ENCODE measurements at places on chromosomes 5 and 9.

- no peak for DNase-seq
These were observed 2.4 kb upstream of the ASB6 start for GRCh38 chr9:129644365-129644764.

GRCh38 chr9:37187292-37187691 is 66.9 kb downstream of the ZCCHC7 start:
- DNase-seq: no peak

DNA sequence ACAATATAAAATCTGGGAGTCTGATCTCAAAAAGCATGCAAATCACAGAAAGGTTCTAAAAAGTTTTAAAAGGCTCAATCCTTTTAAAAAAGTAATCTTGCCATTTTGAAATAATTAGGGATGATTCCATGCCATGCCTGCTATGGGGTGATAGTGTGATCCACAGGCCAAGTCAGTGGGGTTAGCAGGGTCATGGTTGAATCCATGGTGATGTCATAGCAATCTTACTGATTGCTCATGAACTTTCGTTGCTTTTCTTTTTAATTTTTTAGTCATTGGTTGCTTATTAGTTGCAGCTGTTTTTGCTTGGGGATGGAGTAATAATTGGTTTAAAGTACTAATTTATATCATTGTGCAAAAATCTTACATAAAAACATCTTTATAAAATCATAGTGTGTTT is 485.0 kb downstream of the ENC1 start:
- no peak for DNase-seq

GRCh38 chr5:56766926-56767325 is 48.4 kb upstream of the MAP3K1 start:
- DNase-seq: no peak

DNA sequence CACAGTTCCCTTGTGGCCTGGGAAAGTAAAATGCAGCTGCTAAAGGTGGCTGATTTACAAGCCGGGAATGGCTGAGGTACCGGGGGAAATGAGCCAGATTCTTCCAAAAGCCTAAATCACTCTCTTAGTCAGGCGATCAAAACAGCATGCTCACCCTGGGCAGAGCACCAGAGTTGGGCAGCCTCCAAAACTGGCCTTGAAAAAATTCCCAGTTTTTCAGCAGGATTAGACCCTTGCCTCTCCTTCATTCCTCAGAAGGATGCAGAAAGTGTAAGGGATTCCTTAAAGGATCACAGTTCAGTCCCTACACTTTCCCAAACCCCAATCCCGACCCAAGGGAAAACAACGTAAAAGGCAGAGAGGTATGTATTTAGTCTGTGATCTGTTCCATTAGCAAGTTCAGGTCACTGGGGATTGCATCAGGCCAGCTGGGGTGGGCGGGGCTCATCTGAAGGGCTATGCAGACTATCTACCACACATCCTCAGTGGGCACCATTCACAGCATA is 16.9 kb downstream of the TMEM174 start:
- no peak for DNase-seq

DNA sequence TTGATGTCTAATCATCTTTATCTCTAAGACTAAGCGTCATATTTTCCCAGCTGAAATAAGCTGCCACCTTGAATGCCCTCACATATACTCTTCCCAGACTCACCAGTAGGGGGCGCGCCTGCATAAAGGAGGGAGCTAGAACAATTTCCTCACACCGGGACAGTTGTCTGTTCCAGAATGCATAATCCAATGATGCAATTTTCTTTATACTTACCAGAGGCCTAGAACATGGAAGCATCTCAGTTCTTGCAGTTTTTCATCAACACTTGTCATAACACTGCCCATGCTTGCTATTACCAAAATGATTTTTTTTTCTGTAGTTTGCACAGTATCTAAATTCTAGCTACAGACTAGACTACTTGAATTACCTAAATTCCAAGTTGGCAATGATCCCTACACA is 203.9 kb downstream of the FRMD3 start:
- peak; percentile 19 for DNase-seq

GRCh38 chr5:150285114-150285513 is 4.5 kb downstream of the CAMK2A start:
- DNase-seq: no peak

DNA sequence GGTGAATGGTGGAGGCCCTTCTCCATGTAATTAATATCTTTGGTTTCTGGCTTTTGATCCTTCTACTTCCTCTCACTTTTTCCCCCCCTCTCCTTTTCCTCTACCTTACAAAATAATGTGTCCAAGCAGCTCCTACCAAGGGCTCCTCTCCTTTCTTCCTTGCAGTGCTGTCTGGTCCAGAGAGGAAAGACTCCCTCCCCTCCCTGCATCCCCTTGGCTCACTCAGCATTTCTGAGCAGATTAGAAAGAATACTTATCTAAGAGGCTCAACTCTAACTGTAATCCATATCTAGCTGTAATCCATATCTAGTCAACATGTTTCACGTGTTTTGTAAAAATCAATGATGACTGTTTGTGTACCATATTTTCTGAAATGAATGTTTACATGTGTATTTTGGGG is 97.4 kb downstream of the GAPVD1 start:
- no peak for DNase-seq

- no peak for DNase-seq
These were observed 27.7 kb downstream of the GRAMD2B start for GRCh38 chr5:126450907-126451306.

- DNase-seq: no peak
These were observed 48.9 kb downstream of the SAR1B start for GRCh38 chr5:134583766-134584165.

DNA sequence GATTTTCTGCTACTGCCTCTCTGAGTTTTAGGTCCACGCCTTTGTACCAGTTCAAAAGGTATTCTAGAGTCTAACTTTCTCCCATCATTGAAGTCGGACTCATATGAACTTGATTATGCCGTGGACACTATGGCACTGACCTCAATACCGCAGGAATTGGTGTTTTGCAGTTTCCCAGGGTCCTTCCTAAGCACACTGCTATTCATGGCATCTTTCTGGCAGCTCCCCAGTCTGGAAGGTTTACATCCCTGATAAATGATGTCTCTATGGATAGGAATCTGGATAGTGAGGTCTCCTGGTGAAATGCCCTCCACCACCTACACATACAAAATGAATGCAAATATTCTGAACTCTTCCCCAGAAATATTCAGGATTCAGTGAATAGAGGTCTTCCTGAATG is 422.2 kb downstream of the CTNND2 start:
- DNase-seq: no peak

DNA sequence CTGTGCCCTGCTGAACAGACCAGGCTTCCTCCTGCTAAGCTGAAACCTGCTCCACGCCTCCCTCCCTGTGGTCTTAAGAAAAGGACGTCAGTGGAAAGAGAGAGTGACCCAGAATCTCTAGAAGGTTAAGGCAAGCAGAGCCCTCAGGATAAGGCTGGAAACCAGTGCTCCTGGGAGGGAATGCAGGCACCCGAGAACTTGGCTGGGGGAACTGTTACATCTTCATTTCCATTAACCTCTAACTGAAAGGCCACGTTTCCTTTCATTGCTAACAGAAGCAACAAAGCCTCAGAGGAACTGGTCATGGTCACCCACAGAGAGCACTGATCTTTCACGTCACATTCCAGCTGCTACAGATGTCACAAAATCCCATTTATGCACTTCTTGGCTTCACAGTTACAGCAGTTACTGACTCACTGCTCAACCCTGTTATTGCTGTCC is 26.1 kb upstream of the AKNA start:
- DNase-seq: no peak

- DNase-seq: no peak
These were observed 88.4 kb downstream of the CCDC171 start for GRCh38 chr9:15641291-15641690.

GRCh38 chr9:127589955-127590370 is 22.1 kb upstream of the STXBP1 start:
- DNase-seq: no peak

GRCh38 chr5:143113461-143113860 is 290.0 kb downstream of the NR3C1 start:
- DNase-seq: no peak

DNA sequence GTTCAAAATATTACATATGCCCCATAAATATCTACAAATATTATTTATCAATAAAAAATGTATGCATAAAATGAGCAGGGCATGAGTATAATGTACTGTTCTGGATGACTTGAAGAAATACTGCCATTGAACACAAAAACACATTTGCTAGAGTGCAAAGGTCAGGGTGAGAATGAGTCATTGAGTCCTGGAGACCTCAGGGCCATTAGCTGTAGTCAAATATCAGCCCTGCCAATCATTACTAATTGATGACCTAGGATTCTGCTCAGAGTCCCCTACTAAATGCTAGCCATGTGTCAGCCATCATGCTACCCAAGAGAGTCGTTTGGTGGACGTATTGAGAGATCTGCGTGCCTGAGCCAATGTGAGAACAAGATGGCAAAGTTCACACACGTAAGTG is 80.3 kb upstream of the FAM169A start:
- no peak for DNase-seq

DNA sequence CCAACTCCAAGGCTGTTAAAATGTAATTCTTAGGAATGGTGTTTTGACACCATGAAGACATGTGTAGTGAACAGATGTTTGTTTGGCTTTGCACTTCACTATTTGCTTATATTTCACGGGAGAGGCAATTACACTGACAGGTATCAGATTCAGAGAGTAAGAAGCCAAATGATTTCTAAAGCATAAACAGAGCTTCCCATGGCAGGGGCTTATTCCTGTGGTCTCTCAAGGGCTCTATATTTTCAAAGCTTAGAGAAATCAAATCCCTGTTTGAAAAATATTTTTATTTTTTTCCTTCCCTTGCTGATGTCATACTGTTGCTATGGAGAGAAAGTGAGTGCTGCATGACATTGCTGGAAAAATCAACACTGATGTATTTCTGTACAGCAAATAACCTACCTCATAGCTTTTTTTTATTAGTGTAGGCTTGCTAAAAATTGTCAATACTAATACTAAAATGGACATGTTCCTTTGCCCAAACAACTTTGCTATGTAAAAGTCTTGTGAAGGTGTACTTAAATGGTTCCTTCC is 161.4 kb downstream of the GIN1 start:
- DNase-seq: no peak

DNA sequence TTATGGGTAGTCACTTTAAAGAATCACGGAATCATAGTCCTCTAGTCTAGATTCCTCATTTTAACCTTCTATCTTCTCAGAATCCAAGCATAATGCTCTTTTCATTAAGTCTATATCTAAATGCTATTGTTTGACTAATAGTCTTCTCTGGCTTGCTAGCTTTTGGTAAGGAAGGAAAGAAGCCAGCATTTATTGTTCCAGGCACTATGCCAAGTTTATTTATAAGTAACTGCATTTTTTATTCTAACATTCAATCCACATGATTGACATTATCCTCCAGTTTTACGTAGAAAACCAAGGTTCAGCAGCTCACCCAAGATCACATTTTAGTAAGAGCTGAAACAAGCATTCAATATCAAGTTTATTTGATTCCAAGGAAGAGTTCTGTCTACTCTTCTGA is 254.2 kb downstream of the SAXO1 start:
- no peak for DNase-seq

DNA sequence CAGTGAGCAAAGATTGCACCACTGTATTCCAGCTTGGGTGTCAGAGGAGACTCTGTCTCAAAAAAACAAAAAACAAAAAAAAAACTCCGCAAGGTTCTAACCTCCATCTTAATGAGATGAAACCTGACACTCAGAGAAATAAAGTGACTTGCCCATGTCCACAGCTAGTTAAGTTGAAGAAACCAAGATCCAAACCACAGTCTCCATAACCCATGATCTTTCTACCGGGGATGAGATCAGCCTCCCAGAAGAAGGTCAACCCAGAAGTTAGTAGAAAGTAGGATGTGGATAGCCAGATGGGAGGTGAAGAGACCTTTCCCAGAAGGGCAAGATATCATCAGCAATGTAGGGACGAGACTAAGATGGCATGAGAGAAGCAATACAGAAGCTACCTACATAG is 140.4 kb upstream of the ADRA1B start:
- DNase-seq: no peak

- no peak for DNase-seq
These were observed 74.1 kb upstream of the SH3PXD2B start for GRCh38 chr5:172528440-172528839.

GRCh38 chr5:149748471-149749094 is 18.5 kb downstream of the PPARGC1B start:
- no peak for DNase-seq

DNA sequence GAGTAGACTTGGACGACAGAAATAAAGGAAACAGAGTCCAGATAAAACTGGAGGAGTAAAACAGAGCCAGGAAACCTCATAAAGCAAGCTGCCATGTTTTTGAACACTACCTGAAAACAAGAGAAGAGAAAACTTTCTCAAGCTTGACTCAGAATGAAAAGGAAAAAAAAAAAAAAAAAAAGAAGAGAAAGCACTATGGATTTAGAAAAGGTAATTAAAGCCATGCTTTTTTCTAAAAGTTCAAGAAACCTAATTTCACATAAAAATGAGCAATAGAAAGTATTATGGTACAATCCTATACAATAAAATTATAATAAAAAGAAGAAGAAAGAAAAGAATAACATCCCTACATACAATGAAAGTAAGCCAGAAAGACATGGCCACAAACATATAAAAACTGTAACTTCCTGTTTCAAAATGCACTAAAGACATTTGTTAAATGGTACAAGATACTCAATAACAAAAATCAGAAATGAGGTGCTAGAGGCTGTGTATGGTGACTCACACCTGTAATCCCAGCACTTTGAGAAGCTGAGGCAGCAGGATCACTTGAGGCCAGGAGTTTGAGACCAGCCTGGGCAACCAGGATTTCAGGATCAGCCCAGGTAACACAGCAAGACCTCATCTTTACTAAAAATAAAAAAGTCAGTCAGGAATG is 129.5 kb downstream of the SIL1 start:
- no peak for DNase-seq

DNA sequence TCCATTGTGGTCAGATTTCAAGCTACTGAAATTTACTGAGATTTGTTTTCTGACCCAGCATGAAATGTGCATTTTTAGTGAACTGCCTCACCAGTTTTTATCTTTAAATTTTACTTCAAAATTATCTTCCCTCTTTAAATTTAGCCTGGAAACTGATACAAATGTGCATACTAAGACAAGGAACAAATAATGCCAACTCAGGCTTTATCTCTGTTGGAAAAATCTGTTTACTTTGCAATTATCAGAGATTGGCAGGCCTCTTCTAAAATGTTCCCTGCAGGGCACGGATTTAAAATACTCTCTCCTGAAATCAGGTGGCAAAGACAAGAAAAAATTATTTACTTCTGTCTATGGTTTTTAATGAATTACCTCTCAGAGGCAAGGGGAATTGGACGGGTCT is 151.0 kb upstream of the PTCH1 start:
- no peak for DNase-seq

- DNase-seq: no peak
These were observed 585.8 kb upstream of the SEMA6A start for GRCh38 chr5:117160391-117160790.

- DNase-seq: no peak
These were observed 132.5 kb upstream of the PRSS3 start for GRCh38 chr9:33662871-33663270.

- no peak for DNase-seq
These were observed 96.6 kb downstream of the SYK start for GRCh38 chr9:90898228-90898627.

GRCh38 chr5:98193921-98194760 is 579.3 kb upstream of the RGMB start:
- no peak for DNase-seq

Measured in activated effector memory CD4-positive, alpha-beta T cell treated with Interleukin-2 at 50 U/mL for 16 hours (primary cell).